K562 (cell line): ENCODE measurements at places on chromosomes 16 and 17. TPM values are rescaled to one million over a fixed set of nuclear protein-coding genes. Genes with fewer than 3 reads are reported as not detected.

ESRP2 gene
- not detected in 2 replicates for polyA plus RNA-seq

FBXO39 gene
- polyA plus RNA-seq, result not detected in 2 replicates

SPN gene
- polyA plus RNA-seq, result 74.2 and 79.4 TPM in 2 replicates

PRSS36 gene
- polyA plus RNA-seq, result 0.09 and 0.45 TPM in 2 replicates

ZPBP2 gene
- polyA plus RNA-seq, result not detected in 2 replicates

DNA sequence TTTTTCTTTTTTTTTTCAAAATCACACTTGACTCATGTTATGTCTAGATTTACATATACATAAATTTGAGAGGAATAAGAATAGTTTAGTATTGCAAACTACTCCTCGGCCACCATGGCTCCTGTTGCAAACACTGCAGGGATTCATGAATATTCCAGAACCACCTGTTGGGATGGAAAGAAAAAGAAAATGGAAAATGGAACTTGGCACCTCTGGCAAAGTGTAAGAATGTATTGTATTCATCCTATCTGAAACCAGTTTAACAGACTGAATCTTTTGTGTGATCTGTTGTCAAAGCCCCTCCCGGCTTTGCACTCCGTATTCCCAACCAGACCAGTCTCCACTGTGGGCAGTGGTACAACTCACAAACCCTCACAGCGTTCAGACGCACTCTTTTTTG, 124.4 kb downstream of the SPECC1 start:
- no peaks in the 10 kb centered on the region for H3K36me3 ChIP-seq
- no peak for DNase-seq
- H3K27ac ChIP-seq, result no peak overlapping the region
- H3K4me3 ChIP-seq, result no peak overlapping the region
- no peaks in the 10 kb centered on the region for H3K27me3 ChIP-seq

- H3K4me3 ChIP-seq, result no peak overlapping the region
- peaks cover 33% of the 10 kb centered on the region for H3K4me1 ChIP-seq
- no peak for DNase-seq
- H3K27me3 ChIP-seq, result no peaks in the 10 kb centered on the region
- H3K27ac ChIP-seq, result no peak overlapping the region
- H3K36me3 ChIP-seq, result peaks cover 13% of the 10 kb centered on the region; the same call in 2 of the 3 replicates
Observed at GRCh38 chr16:75007443-75007842, 8.6 kb downstream of the ZNRF1 start.

- peak; percentile 31 for DNase-seq
- H3K27ac ChIP-seq, result no peak overlapping the region
- no peak overlapping the region for H3K4me3 ChIP-seq
- H3K4me1 ChIP-seq, result no peaks in the 10 kb centered on the region; the same call in 2 of the 3 replicates
- H3K36me3 ChIP-seq, result no peaks in the 10 kb centered on the region
Observed at GRCh38 chr17:57939797-57940196, 15.4 kb downstream of the CUEDC1 start.

- peaks cover 35% of the 10 kb centered on the region for H3K4me1 ChIP-seq
- peak; percentile 88 for DNase-seq
- peak within 1 kb of the TSS; percentile 94 for H3K4me3 ChIP-seq
- H3K36me3 ChIP-seq, result no peaks in the 10 kb centered on the region; the same call in 2 of the 3 replicates
Observed at GRCh38 chr17:40062329-40063186, at the start of gene THRA. TSS of gene THRA (plus strand) at chr17:40062965. CDS start at chr17:40074489, 11,524 bp downstream.

GRCh38 chr17:66959641-66960375, 4.7 kb upstream of the CACNG4 start:
- H3K4me3 ChIP-seq, result no peak overlapping the region
- H3K4me1 ChIP-seq, result peaks cover under 1% of the 10 kb centered on the region; the same call in 1 of the 2 replicates
- H3K27me3 ChIP-seq, result peaks cover 24% of the 10 kb centered on the region; the same call in 2 of the 3 replicates
- no peak for DNase-seq
- no peaks in the 10 kb centered on the region for H3K36me3 ChIP-seq
- no peak overlapping the region for H3K27ac ChIP-seq

DNA sequence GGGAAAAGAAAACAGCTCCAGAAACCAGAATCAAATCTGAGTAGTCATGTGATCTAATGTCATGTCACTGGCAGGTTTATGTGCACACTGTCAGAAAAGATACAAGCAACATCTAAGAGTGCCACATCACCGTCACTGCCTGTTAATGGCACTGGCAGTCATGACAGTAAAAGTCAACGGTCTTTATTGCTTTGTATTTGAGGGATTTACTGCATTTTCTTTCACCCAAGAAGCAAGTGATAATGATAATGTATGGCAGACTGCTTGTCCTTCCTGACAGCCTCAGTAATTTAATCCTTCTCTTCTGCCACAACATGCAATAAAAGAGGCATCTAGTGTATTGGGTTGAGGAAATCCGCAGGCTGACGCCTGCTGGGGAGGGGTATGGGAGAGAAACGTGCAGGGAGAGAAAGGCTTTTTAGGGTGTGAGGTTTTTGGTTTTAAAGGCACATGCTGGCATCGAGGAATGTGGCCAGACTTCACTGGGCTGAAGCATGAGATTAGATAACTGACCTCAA, 92.4 kb downstream of the RPGRIP1L start:
- no peaks in the 10 kb centered on the region; the same call in 2 of the 3 replicates for H3K27me3 ChIP-seq
- no peak for DNase-seq
- H3K4me3 ChIP-seq, result no peak overlapping the region
- no peak overlapping the region for H3K27ac ChIP-seq
- no peaks in the 10 kb centered on the region for H3K36me3 ChIP-seq

- no peaks in the 10 kb centered on the region for H3K36me3 ChIP-seq
- H3K27me3 ChIP-seq, result no peaks in the 10 kb centered on the region
- peak; percentile 59 for DNase-seq
- peak overlapping the region; percentile 76 for H3K27ac ChIP-seq
- peaks cover 40% of the 10 kb centered on the region for H3K4me1 ChIP-seq
Observed at GRCh38 chr16:81752225-81752875, 26.7 kb upstream of the PLCG2 start.

GRCh38 chr17:8674344-8675305, 44.1 kb upstream of the MYH10 start:
- H3K27ac ChIP-seq, result no peak overlapping the region
- H3K36me3 ChIP-seq, result no peaks in the 10 kb centered on the region
- H3K4me1 ChIP-seq, result no peaks in the 10 kb centered on the region

DNA sequence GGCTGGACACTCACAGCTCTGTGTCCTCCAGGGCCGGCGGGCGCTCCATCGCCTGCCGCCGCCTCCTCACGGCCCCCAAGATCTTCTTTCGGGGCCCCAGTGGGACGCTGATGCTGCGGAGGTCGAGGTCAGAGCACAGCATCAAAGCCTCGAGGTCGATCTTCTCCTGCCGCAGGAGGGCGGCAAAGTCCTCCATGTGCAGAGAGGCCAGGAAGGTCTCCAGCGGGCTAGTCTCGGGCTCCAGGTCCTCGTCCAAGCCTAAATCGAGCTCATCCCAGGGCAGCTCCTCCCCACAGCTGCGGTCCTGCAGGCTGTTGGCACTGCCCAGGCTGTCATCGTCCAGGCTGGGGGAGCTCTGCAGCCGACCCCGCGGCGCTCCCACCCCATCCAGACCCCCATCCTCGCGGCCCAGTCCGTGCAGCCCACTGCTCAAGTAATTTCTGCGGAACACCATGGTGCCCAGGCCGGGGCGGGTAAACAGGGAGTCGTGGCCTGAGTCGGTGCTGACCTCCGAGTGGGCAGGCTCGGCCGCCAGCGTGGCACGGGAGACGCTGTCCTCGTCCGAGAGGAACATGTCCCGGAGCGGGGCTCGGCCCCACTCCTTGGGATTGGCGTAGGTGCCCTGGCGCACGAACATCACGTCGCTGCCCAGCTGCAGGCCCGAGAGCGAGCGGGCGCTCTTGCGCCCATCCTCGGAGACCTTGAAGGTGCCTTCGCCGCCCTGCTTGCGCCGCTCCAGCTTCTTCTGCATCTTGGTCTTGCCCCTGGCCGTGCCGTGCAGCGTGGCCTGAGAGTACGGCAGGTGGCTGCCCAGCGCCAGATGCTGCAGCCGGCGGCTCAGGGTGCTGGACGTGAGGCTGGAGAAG, 3.4 kb downstream of the USH1G start:
- no peak overlapping the region for H3K27ac ChIP-seq
- H3K4me1 ChIP-seq, result peaks cover 65% of the 10 kb centered on the region
- no peak overlapping the region for H3K4me3 ChIP-seq
- DNase-seq, result no peak

DNA sequence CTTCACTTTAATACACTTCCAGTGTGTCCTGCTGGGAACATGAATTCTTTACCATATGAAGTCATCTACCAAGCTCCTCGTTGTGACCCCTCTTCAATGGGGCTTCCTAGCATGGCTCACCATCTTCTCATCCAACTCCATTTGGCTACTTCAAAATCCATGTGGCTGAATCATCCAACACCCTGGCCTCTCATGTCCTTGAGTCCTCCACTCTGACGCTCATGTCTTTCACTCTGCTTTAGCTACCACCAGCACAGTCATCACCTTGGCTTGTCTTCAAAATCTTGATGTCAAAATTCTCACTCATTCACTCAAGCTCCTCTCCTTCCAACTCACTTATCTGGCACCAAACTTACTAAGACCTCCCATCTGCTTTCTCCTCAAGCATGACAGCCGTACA, 35.8 kb downstream of the AMFR start:
- peaks cover 57% of the 10 kb centered on the region for H3K36me3 ChIP-seq
- no peak for DNase-seq
- no peaks in the 10 kb centered on the region for H3K4me1 ChIP-seq
- no peaks in the 10 kb centered on the region for H3K27me3 ChIP-seq

DNA sequence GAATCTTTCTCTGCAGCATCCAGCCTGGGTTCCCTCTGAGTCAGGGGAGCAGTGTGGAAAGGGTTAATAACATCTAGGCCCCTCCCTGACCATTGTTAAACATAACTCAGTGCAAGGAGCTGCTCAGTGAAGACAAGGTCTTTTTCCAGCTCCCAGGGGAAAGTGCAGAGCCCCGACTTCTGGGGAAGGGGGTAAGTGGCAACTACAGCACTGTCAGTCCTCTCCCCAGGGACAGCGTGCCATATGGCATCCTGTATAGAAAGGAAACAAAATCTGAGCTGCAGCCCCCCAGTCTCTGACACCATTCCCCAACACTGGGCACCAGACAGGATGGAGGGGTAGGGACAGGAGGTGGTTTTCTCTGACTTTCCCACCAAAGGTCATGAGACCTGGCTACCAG, 7.8 kb downstream of the MRPL27 start:
- no peak overlapping the region for H3K27ac ChIP-seq
- no peaks in the 10 kb centered on the region for H3K27me3 ChIP-seq
- no peak for DNase-seq
- peaks cover 17% of the 10 kb centered on the region for H3K4me1 ChIP-seq
- peaks cover 63% of the 10 kb centered on the region for H3K36me3 ChIP-seq
- no peak overlapping the region for H3K4me3 ChIP-seq

DNA sequence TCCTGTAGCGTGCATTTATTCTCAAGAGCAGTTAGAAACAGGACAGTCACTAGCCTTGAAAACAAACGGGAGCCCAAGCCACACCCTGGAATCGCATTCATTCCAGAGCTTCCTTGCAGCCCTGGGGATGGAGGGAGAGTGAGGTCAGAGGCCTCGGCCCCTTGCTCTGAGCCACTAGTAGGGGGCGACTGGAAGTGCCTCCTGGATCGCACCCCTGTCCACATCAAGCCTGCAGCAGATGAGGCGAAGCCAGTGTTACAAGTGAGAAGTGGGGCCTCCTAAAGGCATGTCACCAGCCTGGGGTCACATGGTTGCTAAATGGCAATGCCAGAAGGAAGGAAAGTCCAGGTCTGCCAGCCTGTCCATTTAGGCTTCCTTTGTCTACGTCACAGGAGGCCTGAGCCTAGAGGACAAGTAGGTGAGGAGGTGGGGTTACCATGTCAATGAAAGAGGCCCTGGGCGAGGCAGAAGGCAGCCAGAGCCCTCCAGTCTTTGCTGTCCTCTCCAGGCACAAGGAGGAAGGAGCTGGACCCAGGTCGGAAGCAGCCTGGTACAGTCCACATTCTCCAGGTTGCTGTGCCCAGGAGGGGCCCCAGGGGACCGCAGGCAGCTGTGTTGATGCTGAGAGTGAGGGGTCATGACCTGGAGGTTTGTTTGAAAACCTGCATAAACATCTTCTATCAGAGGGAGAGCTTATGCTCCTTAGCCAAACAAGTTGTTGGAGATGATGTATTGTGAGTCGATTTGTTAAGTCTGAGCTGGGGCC, 3.0 kb upstream of the RCVRN start:
- H3K4me1 ChIP-seq, result no peaks in the 10 kb centered on the region
- no peaks in the 10 kb centered on the region for H3K36me3 ChIP-seq
- DNase-seq, result no peak
- no peak overlapping the region for H3K27ac ChIP-seq
- no peak overlapping the region for H3K4me3 ChIP-seq

DNA sequence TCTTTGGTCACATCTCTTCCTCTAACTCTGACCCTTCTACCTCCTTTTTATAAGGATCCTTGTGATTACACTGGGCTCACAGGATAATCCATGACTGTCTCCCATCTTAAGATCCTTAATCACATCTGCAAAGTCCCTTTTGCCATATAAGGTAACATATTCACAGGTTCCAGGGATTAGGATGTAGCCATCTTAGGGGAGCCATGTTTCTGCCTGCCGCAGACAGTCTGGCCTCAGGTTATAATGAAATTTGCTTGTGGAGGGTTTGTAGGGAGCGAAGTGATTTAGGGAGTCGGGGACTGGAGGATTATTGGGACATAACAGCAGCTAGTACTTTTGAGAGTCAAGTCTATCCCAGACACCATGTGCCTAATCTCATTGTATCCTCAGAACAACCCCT, 7.7 kb downstream of the EEF2K start:
- peaks cover 60% of the 10 kb centered on the region for H3K36me3 ChIP-seq
- no peaks in the 10 kb centered on the region for H3K27me3 ChIP-seq
- H3K4me1 ChIP-seq, result peaks cover 32% of the 10 kb centered on the region
- no peak for DNase-seq
